ENCODE measurements at places on chromosomes 2 and 18.

DNA sequence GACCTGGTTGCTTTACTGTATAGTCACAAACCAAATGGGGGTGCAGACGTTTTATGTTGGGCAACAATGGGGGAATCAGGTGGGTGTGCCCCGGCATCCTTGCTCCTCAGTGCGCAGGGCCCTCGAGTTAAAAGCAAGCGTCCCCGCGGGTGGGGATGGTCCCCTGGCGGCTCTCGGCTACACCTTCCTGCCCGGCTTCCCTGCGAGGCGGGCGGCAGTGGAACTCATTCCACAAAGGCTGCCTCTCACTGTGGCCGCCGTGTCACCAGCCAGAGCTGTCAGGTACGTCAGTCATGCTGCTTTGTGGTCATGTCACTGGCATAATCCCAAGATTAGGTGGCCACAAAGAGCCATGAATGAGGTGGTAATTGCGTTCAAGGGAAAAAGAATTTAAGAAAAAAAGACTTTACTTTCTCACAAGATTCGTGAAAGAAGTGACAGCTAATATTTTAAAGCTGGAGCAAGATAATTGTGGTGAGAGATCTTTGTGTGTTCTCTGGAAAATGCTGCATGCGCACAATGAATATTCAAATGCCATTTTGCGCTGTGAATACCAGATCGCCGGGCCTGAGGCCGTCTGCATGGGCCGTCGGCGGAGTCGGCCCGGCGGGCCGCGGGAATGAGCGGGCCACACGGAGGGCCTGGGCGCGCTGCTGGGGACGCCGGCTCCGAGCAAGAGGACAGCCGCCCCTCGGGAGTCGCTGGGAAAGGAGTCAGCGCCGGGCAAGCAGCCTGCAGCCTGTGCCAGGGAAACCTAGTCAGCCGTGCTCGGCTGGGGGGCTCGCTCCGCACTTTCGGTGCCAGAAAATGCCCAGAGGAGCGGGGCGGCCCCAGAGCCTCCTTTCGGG, 82.3 kb upstream of the LDLRAD4 start:
- peak; percentile 60 for DNase-seq

GRCh38 chr2:182503886-182504285, 77.0 kb upstream of the PDE1A start:
- DNase-seq = no peak

DNA sequence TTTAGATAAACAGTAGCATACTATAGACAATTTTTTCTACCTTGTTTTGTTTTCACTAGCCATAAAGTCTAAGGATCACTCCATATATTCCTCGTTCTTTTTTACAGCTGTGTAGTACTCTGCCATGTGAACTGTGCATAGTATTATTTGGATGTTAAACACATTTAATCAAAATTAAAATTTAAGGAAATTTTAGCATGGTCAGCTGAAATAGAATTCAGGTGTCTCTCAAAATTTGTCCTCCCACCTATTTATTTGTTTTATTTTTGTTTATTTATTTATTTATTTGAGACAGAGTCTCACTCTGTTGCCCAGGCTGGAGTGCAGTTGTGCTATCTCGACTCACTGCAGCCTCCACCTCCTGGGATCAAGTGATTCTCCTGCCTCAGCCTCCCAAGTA, 46.4 kb upstream of the AAK1 start:
- no peak for DNase-seq

- no peak for DNase-seq
Measured at GRCh38 chr2:215548714-215549113, 112.8 kb upstream of the FN1 start.

- no peak for DNase-seq
Measured at GRCh38 chr2:241268716-241269445, 46.6 kb downstream of the HDLBP start.

GRCh38 chr2:128271597-128271910, 47.1 kb downstream of the HS6ST1 start:
- no peak for DNase-seq

DNA sequence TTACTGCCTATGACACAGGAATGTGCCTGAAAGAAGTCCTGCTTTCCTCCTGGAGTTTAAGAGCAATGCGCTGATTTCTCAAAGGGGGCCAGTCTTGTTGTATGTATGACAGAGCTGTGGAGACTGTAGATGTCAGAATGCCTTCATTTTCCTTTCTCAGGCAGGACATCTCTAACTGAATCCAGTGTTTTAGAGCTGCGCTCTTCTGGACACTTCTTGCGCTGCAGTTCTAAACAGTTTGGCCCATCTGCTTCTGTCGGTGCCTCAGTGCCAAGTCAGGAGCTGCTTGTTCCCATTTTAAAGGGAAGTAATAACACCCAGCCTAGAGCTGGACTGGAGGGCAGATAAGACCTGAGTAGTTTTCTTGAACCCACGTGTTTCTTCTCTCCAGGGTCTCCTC, 91.4 kb downstream of the ESCO1 start:
- no peak for DNase-seq

DNA sequence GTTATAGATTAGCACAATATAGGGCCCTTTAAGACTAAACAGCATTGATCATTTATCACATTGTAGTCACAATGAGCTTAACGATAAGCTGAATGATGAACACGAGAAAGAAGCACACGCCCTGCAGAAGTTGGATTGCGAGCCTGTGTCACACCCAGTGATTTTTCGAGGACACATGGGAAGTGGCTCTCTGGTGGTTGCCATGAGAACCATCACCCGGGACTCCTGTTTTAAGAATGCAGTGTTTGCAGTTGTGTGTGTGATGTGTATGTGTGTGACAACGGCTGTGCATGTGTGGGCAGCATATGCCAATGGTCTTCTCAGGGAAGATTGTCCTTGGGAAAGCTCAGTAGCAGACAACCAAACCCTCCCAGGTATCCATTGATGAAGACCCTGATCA, 69.2 kb downstream of the PDCL3 start:
- DNase-seq = no peak

DNA sequence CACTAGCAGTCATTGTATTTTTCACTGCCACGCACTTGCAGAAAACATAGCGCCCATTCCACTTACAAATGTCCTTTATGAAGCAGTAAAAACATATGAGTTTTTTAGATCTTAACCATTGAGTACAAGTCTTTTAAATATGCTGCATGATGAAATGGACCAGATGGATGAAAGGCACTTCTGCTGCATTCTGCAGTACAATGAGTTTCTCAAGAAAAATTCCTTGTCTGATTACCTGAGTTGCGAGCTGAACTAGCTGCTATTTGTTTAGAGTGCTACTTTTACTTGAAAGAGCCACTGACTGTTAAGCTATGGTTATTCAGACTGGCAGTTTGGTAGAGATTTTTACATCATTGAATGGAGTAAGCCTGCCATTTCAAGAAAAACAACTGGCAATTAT, 825.5 kb upstream of the ACVR2A start:
- no peak for DNase-seq

DNA sequence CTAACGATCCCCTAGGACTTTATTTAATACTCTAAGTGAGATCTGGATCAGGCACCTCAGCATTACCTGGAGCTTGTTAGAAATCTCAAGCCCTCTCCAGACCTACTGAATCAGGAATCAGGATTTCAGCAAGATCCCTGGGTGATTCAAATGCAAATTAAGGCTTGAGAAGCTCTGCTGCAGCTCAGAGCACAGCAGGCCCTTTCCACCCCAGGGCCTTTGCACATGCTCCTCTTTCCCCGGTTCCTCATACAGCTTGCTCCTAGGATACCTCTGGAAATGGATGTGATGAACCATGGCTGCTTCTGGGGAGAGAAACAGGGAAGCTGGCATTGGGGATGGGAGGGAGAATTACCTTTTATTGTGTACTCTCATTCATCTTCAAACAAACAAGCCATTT, 40.3 kb upstream of the MGAT4A start:
- no peak for DNase-seq

GRCh38 chr18:31553800-31554199, 37.9 kb upstream of the TTR start:
- no peak for DNase-seq

DNA sequence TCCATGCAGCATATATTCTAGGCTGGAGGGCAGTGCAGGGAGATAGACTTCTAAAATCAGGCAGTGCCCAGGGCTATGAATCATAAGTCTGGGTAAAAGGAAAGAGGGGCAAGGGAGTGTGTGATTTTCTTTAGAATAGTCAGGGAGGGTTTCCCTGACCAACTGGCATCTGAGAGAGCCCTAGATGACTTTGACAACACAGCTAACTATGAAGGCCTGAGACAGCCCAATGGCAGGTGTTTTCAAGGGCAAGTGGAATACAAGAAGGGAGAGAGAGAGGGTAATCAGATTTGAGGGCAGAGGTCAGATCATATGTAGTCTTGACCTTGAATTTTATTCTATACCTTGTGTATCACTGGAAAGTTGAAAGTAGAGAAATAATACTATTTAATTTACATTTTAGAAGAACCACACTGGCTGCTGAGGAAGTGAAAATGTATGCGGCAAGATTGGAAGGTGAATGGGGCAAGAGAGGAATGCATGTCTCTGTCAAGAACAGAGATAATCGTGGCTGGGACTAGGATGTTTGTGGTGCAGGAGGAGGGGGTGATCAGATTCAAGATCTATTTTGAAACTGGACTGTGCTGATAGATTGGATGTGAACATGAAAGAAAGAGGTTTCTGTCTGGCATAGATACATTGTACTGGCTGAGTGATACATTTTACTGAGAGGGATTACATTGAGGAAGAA, 1.9 kb upstream of the ITGB6 start:
- DNase-seq = no peak

GRCh38 chr18:51300912-51301311, 103.4 kb upstream of the MEX3C start:
- no peak for DNase-seq

DNA sequence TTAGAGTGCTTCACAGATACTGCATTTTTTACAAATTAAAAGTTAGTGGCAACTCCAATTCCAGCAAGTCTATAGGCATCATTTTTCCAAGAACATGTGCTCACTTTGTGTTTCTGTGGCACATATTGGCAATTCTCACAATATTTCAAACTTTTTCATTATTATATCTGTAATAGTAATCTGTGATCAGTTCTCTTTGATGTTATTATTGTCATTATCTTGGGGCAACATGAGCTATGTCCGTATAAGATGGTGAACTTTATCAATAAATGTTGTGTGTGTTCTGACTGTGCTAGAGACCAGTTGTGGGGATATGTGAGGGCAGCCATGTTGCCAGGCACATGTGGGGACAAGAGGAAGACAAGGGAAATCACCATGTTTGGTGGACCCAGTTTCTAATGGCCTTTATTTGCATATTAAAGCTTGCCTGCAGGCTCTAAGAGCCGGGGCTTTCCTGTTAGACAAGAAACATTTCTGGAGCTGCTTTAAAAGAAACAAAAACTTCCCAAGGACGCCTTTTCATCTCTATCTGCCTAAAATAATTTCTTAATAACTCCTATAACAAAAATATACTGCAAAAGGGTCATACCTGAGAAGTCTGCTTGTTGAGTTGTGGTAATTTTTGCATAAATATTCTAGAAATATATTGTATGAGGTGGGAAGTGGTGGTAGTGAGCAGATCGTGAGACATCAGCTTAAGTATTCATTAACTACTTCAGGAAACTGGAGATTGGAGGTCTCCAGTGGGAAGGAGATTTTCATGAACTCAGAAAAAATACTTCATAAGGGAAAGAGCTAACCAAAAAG, 37.2 kb downstream of the KYNU start:
- DNase-seq = no peak

- peak; percentile 28 for DNase-seq
Measured at GRCh38 chr2:188869550-188869949, 104.6 kb upstream of the COL3A1 start.

GRCh38 chr2:157169889-157170288, 87.6 kb upstream of the GALNT5 start:
- DNase-seq = no peak

DNA sequence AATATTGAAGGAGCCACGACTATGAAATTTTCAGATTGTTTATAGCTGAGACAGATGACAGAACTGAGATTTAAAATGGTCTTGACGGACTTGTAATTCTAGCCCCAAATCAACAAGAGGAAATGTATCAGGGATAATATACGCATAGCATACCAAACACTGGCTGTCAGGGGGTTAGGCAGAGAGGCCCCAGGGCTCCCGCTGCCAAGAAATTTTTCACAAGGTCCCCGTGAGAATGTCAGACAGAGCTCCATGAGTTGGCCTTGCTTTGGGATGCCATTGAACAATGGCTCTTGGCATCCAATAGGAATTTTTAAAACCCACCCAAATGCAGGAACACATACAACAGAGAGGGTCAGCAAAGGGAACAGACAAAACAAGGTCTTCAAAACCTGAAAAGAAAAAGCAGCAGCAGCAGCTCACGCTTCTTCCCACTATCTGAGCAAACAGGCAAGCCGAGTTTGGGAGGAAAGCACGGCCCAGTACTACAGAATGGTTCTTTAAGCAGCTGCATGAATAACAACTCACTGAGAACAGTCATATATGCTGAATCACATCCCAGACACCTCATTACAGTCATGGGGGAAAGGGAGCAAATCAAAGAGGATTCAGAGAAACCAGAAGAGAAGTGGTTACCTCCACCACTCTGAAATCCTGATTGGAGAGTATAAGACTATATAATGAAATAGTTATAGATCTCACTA, 445.6 kb downstream of the RND3 start:
- DNase-seq = peak; percentile 14

GRCh38 chr2:85310330-85310729, 17.5 kb downstream of the TGOLN2 start:
- DNase-seq = no peak

- DNase-seq = no peak
Measured at GRCh38 chr2:116340690-116341089, 1473.8 kb upstream of the DDX18 start.

DNA sequence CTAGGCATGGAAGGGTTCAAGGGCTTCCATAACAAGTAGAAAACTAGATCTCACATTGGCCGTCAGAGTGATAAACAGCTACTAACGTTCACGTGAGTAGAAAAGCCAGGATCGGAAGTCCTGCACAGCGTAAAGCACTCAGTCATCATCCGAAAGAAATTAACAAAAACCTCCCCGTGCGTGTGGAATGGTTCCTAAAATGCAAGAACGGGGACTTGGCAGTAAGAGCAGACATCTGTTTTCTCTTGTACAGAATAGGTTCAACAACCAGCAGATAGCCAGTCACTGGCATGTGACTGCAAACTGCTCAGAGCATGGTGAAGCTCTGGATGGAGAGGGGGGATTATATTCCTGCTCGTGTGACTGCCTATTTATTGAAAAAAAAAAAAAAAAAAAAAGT, 106.9 kb upstream of the ITGB6 start:
- peak; percentile 47 for DNase-seq

All from AG08396 (cell line).